ENCODE measurements at places on chromosomes 4 and X.

DNA sequence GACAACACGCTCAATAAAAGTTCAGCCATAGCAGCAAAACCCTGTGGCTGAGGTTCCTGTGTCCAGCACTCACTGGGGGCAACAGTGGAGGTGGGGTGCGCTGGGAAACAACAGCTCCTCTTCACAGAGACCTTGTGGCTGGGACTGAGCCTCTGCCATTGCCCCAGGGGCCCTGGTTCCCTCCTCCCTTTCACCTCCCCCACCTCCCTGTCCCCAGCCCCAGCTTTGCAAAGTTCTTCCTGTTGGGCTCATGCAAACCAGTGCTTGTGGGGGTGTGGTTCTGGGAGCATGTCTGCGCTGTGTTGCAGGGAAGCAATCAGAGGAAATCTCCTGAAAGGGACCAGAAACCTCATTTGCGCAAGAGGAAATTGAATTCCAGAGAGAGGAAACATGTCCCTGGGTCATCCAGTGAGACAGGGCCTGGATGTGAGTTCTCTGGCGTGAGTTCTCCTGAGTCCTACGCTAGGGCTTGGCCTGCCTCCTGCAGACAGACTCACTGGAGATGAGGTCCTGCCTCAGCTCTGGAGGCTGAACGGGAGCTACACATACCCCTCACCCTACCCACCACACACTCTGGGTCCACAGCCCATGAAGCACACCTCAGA is 7.4 kb downstream of the FATE1 start:
- no peak for DNase-seq

- no peak for DNase-seq
These were observed 36.6 kb upstream of the BTC start for GRCh38 chr4:74830928-74831327.

- no peak for DNase-seq
These were observed 1467.4 kb downstream of the RAPGEF2 start for GRCh38 chr4:160570271-160570670.

DNA sequence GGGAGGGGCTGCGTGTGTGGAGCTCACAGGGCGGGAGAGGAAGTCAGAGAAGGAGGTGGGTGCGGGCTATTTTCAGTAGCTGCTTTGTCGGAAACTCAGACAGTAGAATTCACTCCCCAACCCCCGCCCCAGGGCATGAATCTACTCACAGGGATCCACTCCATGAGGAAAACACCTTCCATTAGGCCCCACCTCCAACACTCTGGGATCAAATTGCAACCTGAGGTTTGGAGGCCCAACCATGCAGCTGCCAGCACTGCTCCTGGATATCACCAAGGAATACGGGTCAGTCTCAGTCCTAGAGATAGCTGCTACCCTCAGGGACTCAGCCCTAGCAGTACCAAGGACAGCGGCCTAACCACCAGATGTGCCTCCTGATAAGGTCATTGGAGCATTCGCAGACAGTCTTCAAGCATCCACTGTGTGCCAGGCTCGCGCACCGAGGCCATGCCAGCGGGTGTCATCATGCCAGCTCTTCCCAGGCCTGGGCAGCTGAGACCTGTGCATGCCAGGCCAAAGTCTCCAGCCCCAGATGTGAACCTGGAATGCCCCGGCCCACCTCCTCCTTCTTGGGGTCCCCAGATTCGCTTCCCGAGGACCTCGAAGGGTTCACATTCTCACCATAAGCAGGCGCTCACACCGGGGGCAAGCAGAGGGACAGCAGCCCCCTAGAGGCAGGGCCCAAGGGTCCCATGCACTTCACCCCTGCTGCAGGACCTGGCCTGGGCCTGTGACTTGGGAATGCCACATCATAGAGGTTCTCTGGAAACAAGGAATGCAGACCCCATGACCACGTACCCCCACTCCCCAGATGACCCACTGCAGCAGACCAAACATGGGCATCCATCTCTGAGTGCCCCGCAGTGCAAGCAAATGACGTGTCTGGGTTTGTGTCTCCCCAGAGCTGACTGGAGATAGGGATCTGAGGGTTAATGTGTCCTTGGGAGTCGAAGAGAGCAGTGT is 102.3 kb downstream of the ADRA2C start:
- no peak for DNase-seq

- no peak for DNase-seq
These were observed 5.0 kb downstream of the HPSE start for GRCh38 chr4:83329521-83330110.

- no peak for DNase-seq
These were observed 45.8 kb downstream of the PHOX2B start for GRCh38 chr4:41702770-41703169.

- no peak for DNase-seq
These were observed 118.4 kb downstream of the FAM53A start for GRCh38 chr4:1565598-1566295.

DNA sequence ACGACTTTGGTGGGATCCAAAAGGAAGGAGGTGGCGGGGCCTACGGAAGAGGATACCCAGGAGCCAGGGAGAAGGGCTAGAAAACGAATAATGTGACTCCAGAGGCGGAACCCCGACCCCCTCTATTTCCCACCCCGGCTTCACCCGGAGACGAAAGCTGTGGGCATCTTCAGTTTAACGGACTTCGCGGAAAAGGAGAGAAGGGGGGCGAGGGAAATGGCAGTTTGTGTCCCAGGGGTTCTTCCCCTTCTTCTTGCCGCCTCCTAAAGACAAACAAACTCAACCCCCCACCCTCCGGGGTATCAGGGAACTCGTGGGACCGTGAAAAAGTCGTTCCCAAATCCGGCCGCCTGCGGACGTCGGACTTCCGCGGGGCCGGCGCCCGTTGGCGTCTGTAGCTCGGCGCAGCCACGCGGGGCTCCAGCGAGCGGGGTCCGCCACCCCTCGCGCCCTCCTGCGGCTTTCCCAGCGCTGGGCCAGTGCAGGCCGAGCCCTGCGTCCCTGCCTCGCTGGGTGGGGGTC is 3.6 kb upstream of the LEF1 start:
- no peak for DNase-seq

Data from iPS DF 6.9 (cell line).